ELR (cell line): ENCODE measurements at places on chromosomes 3 and 15.
A peak's percentile ranks its signal among the peaks of the same experiment; 100 is the strongest.

DNA sequence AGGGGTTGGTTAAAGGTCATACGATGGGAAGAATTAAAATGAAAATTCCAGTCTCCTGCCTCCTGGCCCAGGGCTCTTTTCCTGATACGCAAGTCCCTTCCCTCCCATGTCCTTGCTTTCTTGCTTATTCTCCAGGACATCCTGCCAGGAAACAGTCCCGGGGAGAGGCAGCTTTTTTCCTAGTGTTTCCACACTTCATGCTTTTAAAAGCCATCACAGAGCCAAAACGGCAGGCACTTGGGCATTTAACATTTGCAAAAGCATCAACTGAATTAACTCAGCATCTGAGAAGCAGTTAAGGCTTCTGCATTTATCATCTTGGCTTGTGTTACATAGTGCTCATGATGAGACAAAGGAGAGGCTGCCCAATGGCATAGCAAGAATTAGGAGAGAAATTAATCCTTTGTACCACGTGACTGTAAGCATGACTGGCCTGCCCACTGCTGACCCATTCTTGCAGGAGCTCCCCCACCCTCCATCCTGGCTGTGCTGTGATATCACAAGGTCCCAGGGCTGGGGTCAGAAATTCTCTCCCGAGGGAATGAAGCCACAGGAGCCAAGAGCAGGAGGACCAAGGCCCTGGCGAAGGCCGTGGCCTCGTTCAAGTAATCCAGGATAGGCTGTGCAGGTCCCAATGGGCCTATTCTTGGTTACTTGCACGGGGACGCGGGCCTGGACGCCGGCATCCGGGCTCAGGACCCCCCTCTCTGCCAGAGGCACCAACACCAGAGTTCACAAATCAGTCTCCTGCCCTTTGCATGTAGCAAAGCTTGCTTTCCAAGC lies 21.6 kb upstream of the VILL start:
- DNase-seq, result no peak

DNA sequence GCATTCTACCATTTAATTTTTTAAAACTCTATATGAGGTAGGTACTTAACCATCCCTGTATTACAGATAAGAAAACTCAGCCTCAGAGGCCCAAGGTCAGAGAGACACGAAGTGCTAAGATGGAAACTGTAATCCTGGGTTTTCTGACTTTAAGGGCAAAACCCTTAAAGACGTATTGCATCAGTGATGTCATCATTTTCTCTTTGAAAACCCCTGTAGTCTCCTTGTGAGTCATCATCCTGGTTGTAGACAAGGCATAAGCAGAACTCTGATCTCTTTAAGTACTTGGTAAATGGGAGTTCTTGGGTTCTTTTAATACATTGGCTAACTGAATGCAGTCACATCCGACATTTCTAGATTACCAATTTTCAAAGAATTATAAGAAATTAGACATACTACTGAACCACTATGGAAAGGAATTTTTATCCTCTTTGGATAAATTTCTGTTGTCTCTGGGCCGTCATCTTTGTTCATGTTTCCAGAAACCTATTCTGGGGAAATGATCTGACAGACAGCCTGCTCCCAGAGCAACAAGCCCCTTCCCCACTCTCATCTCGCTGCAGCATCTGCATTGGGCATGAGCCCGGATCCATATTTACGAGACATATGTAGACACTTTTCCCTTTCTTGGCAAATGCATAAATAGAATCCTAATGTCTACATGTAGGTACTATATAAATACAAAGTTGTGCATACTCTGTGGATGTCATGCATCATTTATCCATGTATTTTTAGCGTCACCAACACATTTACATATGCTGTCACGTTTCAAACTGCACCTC lies 48.7 kb upstream of the MDFIC2 start:
- DNase-seq, result peak; percentile 37

GRCh38 chr3:50572801-50573371 lies 3.6 kb downstream of the HEMK1 start:
- DNase-seq, result no peak

- DNase-seq, result no peak
These were observed 30.4 kb upstream of the RARRES1 start for GRCh38 chr3:158762701-158763100.

GRCh38 chr3:69690-70089 lies 126.9 kb upstream of the CHL1 start:
- no peak for DNase-seq

DNA sequence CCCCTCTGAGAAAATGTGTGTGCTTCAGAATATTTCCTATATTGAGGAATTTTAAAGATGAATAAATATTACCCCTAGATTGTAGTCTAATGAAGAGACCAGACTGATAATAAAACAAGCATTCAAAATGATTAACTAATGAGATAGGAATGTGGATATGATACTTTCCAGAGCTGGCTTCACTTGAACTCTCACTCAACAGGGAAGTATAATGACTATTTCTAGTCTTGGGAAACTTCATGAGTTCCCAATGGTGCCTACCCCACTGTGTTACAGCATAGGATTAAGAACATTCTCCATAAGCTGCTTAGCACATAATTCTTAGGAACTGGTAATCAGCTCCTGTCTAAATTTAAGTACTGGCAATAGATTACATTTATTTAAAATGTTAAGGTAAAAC lies 261.5 kb upstream of the ZNF385D start:
- DNase-seq, result no peak

GRCh38 chr3:156812521-156813335 lies 13.4 kb upstream of the LEKR1 start:
- peak; percentile 59 for DNase-seq

DNA sequence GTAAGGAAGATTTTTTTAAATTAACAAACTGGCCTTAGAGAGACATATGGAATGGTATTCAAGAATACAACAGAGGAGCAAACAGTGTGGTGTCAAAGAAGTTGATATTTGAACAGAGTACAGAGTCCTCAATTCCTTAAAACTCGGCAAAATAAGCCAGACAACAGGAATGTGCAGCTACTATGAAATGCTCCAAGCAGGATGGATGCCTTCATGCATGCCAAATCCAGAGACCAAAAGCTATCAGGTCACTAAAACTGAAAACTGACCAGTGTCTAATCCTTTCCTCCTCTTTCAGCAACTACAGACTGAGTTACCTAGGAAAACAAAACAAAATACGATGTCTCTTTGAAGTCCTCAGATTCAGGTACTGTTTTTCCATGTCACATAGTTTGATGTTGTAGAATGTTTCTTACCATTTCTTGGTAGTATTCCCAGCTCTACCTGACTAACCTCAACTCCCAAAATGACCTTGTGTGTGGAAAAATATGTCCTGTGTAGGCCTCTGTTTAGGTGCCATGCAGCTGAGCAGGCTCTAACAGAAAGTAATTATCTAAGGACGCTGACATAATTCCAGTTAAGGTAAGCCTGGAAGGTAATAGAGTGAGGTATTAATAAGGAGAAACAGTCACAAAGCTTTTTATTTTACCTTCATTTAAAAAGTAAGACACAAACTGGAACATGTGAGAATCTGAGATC lies 46.9 kb downstream of the TBL1XR1 start:
- DNase-seq, result no peak

GRCh38 chr15:35557544-35557943 lies 11.6 kb upstream of the DPH6 start:
- peak; percentile 88 for DNase-seq

DNA sequence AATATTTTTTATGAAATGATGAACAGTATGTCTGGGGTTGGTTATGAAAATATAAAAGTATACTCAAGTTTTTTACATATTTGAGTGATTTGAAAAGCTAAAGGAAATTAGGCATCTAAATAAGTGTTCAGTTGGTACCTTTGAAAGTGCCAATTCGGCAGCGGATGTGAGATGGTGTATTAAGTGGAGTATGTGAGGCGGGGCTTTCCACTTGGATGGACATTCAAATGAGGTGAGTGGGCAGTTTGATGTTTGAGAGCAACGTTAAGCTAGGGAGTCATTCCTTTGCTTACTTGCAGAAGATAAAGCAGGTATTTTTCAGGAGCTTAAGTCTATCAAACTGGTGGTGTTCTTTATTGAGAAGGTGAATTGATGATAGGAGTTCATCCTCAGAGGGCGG lies 189.0 kb upstream of the GOLIM4 start:
- DNase-seq, result no peak

- DNase-seq, result no peak
These were observed 247.0 kb downstream of the XXYLT1 start for GRCh38 chr3:195023989-195024388.

GRCh38 chr3:50930371-50931208 lies 255.9 kb downstream of the DOCK3 start:
- DNase-seq, result no peak

- DNase-seq, result peak; percentile 6
These were observed 73.9 kb downstream of the RNF13 start for GRCh38 chr3:149886957-149887356.

DNA sequence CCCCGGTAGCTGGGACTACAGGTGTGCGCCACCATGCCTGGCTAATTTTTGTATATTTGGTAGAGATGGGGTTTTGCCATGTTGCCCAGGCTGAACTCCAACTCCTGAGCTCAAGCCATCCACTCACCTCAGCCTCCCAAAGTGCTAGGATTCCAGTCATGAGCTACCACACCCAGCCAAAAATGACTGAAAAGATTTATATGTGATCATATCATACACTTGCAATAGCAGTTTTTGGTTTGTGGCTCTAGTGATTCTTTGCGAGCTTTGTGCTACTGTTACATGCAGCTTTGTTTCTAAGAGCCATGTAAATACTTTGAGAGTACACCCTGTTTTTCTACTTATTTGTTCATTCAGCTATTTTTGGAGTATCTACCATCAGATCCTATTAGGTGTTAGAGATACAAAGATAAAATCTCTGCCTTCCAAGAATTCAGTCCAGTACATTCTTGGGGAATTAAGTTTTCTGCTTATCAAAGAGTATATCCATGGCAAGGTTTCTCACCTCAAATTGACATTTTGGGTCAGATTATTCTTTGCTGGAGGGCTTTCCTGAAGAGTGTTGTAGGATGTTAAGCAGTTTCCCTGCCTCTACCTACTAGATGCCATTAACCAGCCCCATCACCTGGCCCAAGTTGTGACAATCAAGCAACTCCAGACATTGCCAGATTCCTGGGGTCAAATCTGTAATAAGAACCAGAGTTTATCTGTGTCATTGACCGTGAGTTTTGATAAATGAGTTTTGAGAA lies 15.0 kb downstream of the SNAP23 start:
- no peak for DNase-seq

- DNase-seq, result no peak
These were observed 98.6 kb upstream of the ARHGEF26 start for GRCh38 chr3:154022606-154023005.
